Smooth muscle cell of trachea (primary cell): ENCODE measurements at places on chromosomes 7 and 10. TPM values are rescaled to one million over a fixed set of nuclear protein-coding genes. Genes with fewer than 3 reads are reported as not detected.

CTAGE15 gene
- not detected in 2 replicates for total RNA-seq

CAPZA2 gene
- 121 and 184 TPM in 2 replicates for total RNA-seq

ANLN gene
- total RNA-seq, result 15.7 and 122 TPM in 2 replicates

NODAL gene
- not detected in 2 replicates for total RNA-seq

GAD2 gene
- not detected in 2 replicates for total RNA-seq

SPDYE2 gene
- total RNA-seq, result not detected in 2 replicates
